Cardiac ventricle fibroblast (primary cell): ENCODE measurements at places on chromosomes 6 and 20. TPM values are rescaled to one million over a fixed set of nuclear protein-coding genes. Genes with fewer than 3 reads are reported as not detected.

The GPSM3 gene
- total RNA-seq, result 1.6 and 1.9 TPM in 2 replicates

The POM121L2 gene
- not detected in 2 replicates for total RNA-seq

The CRISP2 gene
- not detected in 2 replicates for total RNA-seq

The C6orf141 gene
- 2.2 TPM in 1 of 2 replicates, not detected in the other for total RNA-seq

The TGM2 gene
- total RNA-seq, result 15.2 and 16.8 TPM in 2 replicates

The KCNQ5 gene
- 0.24 and 0.25 TPM in 2 replicates for total RNA-seq

The WFDC12 gene
- total RNA-seq, result not detected in 2 replicates

The DEFB115 gene
- not detected in 2 replicates for total RNA-seq

The HLA-DPB1 gene
- total RNA-seq, result 4.1 and 10.1 TPM in 2 replicates

The SLC35F1 gene
- not detected in 2 replicates for total RNA-seq

The CCR6 gene
- not detected in 2 replicates for total RNA-seq

The ELOVL4 gene
- total RNA-seq, result 2.2 and 2.7 TPM in 2 replicates

The ZNF391 gene
- 0.73 and 4.2 TPM in 2 replicates for total RNA-seq

The OR2H1 gene
- total RNA-seq, result not detected in 2 replicates

The SLC22A7 gene
- total RNA-seq, result not detected in 2 replicates

The SLC35D3 gene
- total RNA-seq, result not detected in 2 replicates

The HMGN3 gene
- 39.4 and 68.7 TPM in 2 replicates for total RNA-seq

The MYLK2 gene
- not detected in 2 replicates for total RNA-seq

The GTSF1L gene
- not detected in 2 replicates for total RNA-seq

The PEDS1 gene
- 34.6 and 34.8 TPM in 2 replicates for total RNA-seq

The FOXP4 gene
- total RNA-seq, result 4.4 and 7.8 TPM in 2 replicates

The DEFB132 gene
- not detected in 2 replicates for total RNA-seq

The GLP1R gene
- not detected in 2 replicates for total RNA-seq

The MCHR2 gene
- total RNA-seq, result not detected in 2 replicates

The BAK1 gene
- total RNA-seq, result 6.8 and 8.4 TPM in 2 replicates

The POLR1H gene
- total RNA-seq, result 26.8 and 27.9 TPM in 2 replicates

The LSM2 gene
- total RNA-seq, result 36.0 and 38.2 TPM in 2 replicates

The SPDEF gene
- not detected in 2 replicates for total RNA-seq

The CCN5 gene
- total RNA-seq, result 23.6 and 25.1 TPM in 2 replicates

The NKAIN4 gene
- total RNA-seq, result not detected in 2 replicates

The BCAS1 gene
- total RNA-seq, result 0.06 TPM in 1 of 2 replicates, not detected in the other

The CGAS gene
- total RNA-seq, result 2.3 and 2.4 TPM in 2 replicates

The B3GAT2 gene
- total RNA-seq, result not detected in 2 replicates

The CFAP61 gene
- total RNA-seq, result not detected in 2 replicates

The CEP250 gene
- total RNA-seq, result 20.3 and 30.8 TPM in 2 replicates

The HRH3 gene
- total RNA-seq, result not detected in 2 replicates

The TCFL5 gene
- total RNA-seq, result 8.6 and 9.3 TPM in 2 replicates

The LKAAEAR1 gene
- total RNA-seq, result 2.1 TPM in 2 replicates

The KCNK5 gene
- not detected in 2 replicates for total RNA-seq

The CYP39A1 gene
- 0.05 and 0.19 TPM in 2 replicates for total RNA-seq

The USP49 gene
- total RNA-seq, result 1.9 and 3.0 TPM in 2 replicates

The MRAP2 gene
- total RNA-seq, result 0.98 and 1.1 TPM in 2 replicates

The AGPAT1 gene
- 43.9 and 51.3 TPM in 2 replicates for total RNA-seq

The GNAS-AS1 gene
- 0.49 and 0.75 TPM in 2 replicates for total RNA-seq
